ENCODE measurements at places on chromosomes 2 and 18. TPM values are rescaled to one million over a fixed set of nuclear protein-coding genes. Genes with fewer than 3 reads are reported as not detected.

The C2orf78 gene
- total RNA-seq, result not detected

The ZBTB7C gene
- 0.09 TPM for total RNA-seq

The SLC5A7 gene
- total RNA-seq, result not detected

The IL1R2 gene
- total RNA-seq, result 0.73 TPM

The LIMS3 gene
- not detected for total RNA-seq

The MAP2 gene
- total RNA-seq, result 0.44 TPM

The MYO7B gene
- 0.21 TPM for total RNA-seq

The PLEKHA3 gene
- total RNA-seq, result 18.9 TPM

The MRO gene
- 0.16 TPM for total RNA-seq

The CERS6 gene
- 15.1 TPM for total RNA-seq

The IL36A gene
- not detected for total RNA-seq

The GRP gene
- total RNA-seq, result not detected

The CROCC2 gene
- not detected for total RNA-seq

The ROCK1 gene
- 17.3 TPM for total RNA-seq

The EFHD1 gene
- 1.6 TPM for total RNA-seq

The FLACC1 gene
- total RNA-seq, result not detected

The TMEM163 gene
- total RNA-seq, result 0.12 TPM

The GAL3ST2 gene
- total RNA-seq, result 0.28 TPM

The LINC00305 gene
- not detected for total RNA-seq

The SPP2 gene
- not detected for total RNA-seq

The RAD51AP2 gene
- not detected for total RNA-seq

The ADCY3 gene
- 75.8 TPM for total RNA-seq

The TMEM182 gene
- total RNA-seq, result 4.6 TPM

The RESP18 gene
- not detected for total RNA-seq

The C2orf66 gene
- total RNA-seq, result 0.09 TPM

The CNTNAP5 gene
- total RNA-seq, result not detected

The RASGRP3 gene
- 1.5 TPM for total RNA-seq

The TNFRSF11A gene
- total RNA-seq, result 6.5 TPM

All from A549 treated with CpdA at 1 μM for 4 hours (cell line).